ENCODE measurements at places on chromosomes 2 and 18. TPM values are rescaled to one million over a fixed set of nuclear protein-coding genes. Genes with fewer than 3 reads are reported as not detected.

Gene KCNJ3
- 6.0 TPM for total RNA-seq

Gene GTF2A1L
- total RNA-seq: not detected

Gene GKN2
- total RNA-seq: not detected

Gene CD8A
- total RNA-seq: 0.34 TPM

DNA sequence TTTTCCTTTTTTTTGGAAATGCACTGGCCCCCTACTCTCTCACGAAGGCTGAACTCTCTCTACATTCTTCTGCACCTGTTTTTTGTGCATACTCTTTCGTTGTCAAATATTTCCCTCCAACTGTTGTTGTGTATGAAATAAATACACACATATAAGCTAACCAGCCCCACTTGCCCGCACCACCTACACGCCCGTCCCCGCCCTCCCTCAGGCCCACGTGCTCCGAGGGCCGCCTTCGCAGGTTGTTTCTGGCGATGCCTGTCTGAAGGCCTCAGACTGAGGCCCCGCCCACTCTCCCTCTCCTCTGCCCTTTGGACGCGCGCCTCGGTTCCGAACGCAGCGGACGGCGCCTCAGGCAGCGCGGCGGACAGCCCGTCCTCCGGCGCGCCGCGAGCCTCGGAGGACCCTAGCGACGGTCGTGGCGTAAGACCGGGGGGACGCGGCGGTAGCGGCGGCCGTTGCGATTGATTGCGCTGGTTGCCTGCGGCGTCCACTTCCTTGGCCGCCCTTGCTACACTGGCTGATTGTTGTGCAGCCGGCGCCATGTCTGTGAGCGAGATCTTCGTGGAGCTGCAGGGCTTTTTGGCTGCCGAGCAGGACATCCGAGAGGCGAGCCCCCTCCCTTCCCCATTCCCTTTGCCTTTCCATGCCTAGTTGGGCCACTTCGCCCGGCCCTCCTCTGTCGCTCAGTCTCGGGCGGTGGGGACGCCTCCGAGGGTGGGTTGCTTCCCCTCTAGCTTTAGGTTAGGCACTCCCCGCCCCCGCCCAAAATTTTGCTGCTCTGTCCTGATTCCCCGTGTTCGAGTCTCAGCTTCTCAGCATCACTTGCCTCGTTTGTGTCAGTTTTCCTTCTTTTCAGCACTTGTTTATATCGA is at the start of gene TSN:
Gene TSN, plus strand, starts transcription at position 415 of the 875 bp plus-strand sequence. Its CDS starts 129 bp downstream, at position 544.
- DNase-seq: peak; percentile 98

DNA sequence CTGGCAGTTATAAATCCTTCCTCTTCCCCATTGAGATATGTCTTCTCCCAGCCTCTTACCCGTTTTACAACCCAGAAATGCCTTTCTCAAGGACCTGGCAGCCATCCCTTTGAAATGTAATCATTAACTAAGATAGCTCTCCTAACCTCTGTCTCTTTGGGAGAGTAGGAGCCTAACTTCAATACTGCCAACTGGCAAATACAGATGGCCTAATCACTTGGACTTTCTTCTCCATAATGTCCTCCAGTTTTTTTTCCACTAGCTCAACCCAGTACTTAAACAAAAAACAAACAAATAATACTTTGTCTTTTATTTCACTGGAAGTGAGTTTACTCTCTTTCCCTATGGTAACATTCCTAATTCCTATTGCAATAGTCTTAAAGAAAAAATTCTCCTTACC is 1391.1 kb downstream of the SUCLG1 start:
- DNase-seq: no peak

DNA sequence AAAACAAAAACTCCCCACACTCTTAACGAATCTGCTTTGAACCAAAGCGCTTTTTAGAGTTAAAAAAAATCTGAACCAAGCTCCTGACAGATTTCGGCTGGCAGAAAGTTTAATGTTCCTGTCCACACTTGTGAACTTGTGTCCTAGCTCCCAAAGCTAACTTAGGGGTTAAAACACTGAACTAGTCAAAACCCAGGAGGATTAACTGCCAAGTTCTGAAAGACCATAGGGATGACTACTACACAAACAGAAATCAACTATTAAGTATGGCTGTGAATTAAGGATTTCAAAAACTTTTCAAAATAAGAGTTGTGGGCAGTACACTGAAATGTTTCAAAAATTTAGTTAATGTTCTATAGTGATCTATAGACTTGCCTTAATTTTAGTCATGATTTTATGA is 26.2 kb upstream of the CDKL4 start:
- no peak for DNase-seq

Gene OTX1
- total RNA-seq: 10.4 TPM

Gene PIAS2
- 37.6 TPM for total RNA-seq

Gene MERTK
- 48.4 TPM for total RNA-seq

DNA sequence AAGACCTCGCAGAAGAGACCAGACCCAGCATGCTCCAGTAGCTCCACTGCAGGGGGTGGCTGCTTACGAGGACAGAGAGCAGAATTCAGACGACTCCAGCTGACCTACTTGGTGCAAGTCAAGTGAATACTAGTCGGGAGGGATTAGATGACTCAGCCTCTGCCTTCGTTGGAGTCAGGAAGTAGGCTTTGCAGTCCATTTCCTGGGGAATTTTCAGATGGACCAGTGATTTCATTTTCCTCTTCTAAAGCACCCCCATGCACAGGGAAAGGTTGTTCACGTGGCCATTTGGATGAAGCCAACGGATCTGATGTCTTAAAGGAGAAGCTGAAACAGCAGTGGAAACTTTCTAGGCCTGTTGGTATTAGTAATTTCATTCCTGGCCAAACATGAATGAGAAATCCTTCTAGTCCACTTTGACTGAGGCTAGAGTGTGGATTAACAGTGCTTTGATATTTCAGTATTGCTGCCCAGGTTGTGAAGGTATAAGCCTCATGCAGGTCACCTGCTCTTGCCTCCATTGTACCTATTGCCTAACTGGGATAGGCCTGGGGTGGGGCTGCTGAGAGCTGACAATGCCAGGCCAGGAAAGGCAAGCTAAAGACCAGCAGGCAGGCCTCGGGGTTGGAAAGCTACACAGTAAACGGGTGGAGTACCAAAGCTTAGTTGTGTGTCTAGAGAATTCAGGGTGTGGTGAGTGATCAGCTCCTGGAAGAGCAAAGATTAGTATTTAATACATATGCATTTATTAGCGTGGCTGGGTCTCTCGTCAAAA is 117.6 kb upstream of the FOSL2 start:
- DNase-seq: no peak

- DNase-seq: no peak
Measured at GRCh38 chr2:193348055-193348454, 1153.3 kb upstream of the TMEFF2 start.

Gene DTNB
- 11.8 TPM for total RNA-seq
